ENCODE measurements at places on chromosomes 1 and 21.
A peak's percentile ranks its signal among the peaks of the same experiment; 100 is the strongest.

- no peak for DNase-seq
Measured at GRCh38 chr1:157151073-157151472, 12.9 kb upstream of the ETV3 start.

- peak; percentile 24 for DNase-seq
Measured at GRCh38 chr1:202643397-202644218, 66.6 kb downstream of the SYT2 start.

GRCh38 chr1:57307392-57308170, 116.3 kb downstream of the DAB1 start:
- peak; percentile 5 for DNase-seq

- DNase-seq: no peak
Measured at GRCh38 chr1:90083995-90084394, 89.1 kb downstream of the ZNF326 start.

GRCh38 chr1:159071970-159072582, 4.5 kb downstream of the AIM2 start:
- no peak for DNase-seq

DNA sequence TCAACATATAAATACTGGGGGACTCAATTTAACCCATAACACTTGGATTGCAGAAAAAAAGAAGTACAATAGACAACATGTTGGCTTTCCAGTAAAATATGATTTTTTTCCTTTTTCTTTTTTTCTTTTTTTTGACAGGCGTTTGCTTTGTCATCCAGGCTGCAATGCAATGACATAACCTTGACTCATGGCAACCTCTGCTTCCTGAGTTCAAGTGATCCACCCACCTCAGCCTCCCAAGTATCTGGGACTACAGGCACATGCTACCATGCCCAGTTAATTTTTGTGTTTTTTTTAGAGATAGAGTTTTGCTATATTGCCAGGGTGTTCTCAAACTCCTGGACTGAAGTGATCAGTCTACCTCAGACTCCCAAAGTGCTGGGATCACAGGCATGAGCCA, 1512.0 kb upstream of the PRMT6 start:
- DNase-seq: no peak

DNA sequence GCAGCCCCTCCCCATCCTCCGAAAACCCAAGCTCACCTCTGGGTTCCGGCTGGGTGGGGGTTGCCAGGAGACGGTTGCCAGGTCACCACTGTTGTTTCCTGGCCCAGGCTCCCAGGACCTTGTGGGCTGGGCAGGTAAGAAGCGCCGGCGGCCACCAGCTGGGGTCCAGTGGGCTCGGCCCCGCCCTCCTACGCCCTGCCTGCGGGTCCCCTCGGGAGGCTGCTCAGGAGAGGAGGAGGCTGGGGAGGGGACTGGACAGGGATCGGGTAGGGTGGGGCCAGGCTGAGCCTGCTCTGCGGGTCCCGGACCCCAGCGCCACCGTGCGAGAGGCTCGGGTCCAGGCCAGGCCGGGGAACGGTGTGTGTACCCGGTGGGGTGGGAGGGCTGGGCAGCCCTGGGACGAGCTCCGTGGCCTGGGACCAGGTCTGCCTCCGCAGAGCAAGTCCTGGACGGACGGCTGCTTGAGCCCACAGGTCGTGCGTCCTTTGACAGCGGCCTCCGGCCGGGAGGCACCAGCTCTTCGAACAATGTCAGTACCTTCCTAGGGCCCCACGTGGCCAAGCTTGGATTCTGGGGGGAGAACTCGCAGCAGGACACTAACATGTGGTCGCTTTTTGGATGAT, at the start of gene TTLL10:
Gene TTLL10 (plus strand): TSS at position 88 of the 623 bp plus-strand sequence. CDS start 5,336 bp downstream, outside the sequence.
- peak; percentile 29 for DNase-seq

DNA sequence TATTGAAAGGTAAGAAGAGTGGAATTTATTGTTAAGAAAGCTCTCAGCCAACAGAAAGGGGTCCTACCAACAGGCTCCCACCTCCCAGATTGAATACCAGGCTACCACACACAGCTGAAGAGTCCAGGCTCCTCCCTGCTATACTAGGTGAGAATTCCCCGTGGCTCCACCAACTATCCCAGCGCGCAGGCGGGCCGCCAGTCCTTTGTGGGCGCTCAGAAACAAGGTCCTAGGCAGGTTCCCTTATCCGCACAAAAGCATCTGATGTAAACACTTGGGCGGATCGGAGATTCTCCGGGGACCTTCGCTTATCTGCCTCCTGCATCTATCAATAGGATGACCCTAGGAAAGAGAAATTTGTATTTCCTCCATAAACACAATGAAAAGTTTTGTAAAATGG, 423.9 kb upstream of the ADGRL4 start:
- no peak for DNase-seq

GRCh38 chr1:38697387-38697786, 162.2 kb downstream of the RRAGC start:
- DNase-seq: no peak

GRCh38 chr1:211985556-211986264, 49.6 kb downstream of the INTS7 start:
- DNase-seq: no peak

GRCh38 chr1:103220631-103221041, 112.3 kb upstream of the COL11A1 start:
- DNase-seq: no peak

- DNase-seq: no peak
Measured at GRCh38 chr1:203017692-203018091, 8.6 kb upstream of the PPFIA4 start.

GRCh38 chr1:58887059-58887458, 103.2 kb upstream of the JUN start:
- no peak for DNase-seq
